ENCODE measurements at places on chromosomes 4 and X. TPM values are rescaled to one million over a fixed set of nuclear protein-coding genes. Genes with fewer than 3 reads are reported as not detected.

The ANTXR2 gene
- total RNA-seq: 8.4 TPM

The MAGEA10 gene
- not detected for total RNA-seq

The EFHC2 gene
- not detected for total RNA-seq

The ZNF157 gene
- total RNA-seq: not detected

The MAPK10 gene
- total RNA-seq: not detected

The PPBP gene
- not detected for total RNA-seq

The CLDN2 gene
- total RNA-seq: 1.1 TPM

The NPNT gene
- 10.0 TPM for total RNA-seq

Measured in HepG2 (cell line).